Stimulated activated CD8-positive, alpha-beta memory T cell treated with anti-CD3 and anti-CD28 coated beads, Interleukin-2, amount 100 ng/mL, for 1 hour (primary cell): ENCODE measurements at places on chromosomes 6 and 20.
A peak's percentile ranks its signal among the peaks of the same experiment; 100 is the strongest.

- no peak for DNase-seq
Measured at GRCh38 chr6:17894905-17895304, 92.5 kb downstream of the KIF13A start.

DNA sequence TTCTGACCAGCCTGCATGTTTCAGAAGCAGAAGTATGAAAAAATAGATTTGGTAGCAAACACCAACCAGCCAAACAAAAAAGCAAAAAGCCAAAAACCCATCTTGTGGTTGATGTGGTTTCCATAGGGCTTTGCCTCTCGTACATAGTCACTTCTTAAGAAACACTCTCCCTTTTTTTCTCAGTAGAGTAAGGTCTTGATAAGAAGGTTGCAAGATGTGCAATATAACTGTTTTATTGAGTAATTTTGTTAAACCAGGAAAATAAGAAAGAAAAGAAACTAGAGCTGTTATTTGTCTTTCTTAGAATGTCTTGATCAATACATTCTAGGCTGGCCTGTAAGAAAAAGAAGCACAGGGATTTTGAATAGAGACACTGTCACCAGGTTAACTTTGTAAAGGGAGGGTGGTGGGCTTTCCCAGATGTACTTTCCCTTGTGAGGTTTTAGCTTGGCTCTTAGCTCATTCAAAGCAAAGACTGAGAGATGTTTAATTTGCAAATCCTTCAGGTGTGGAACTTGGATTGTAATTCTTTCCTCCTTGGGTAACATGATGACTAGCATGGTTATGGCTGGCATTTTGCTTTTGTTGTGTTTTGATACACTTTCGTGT lies 49.7 kb downstream of the AKAP12 start:
- DNase-seq = no peak

GRCh38 chr6:141878686-141879085 lies 254.0 kb upstream of the GJE1 start:
- no peak for DNase-seq

GRCh38 chr6:163950159-163950558 lies 535.6 kb downstream of the QKI start:
- DNase-seq = no peak

- DNase-seq = peak; percentile 22
Measured at GRCh38 chr6:12012558-12013306, 620 bp downstream of the HIVEP1 start.

GRCh38 chr6:149500096-149500495 lies 15.3 kb upstream of the ZC3H12D start:
- DNase-seq = no peak

GRCh38 chr6:92184933-92185332 lies 1234.4 kb downstream of the EPHA7 start:
- DNase-seq = no peak

- DNase-seq = no peak
Measured at GRCh38 chr6:70763754-70764510, 96.2 kb downstream of the SMAP1 start.

GRCh38 chr6:123829302-123829953 lies 25.8 kb downstream of the NKAIN2 start:
- DNase-seq = no peak

- DNase-seq = no peak
Measured at GRCh38 chr6:46684771-46685170, 2.9 kb upstream of the TDRD6 start.

- DNase-seq = no peak
Measured at GRCh38 chr20:43798291-43799149, 71.7 kb upstream of the GTSF1L start.

DNA sequence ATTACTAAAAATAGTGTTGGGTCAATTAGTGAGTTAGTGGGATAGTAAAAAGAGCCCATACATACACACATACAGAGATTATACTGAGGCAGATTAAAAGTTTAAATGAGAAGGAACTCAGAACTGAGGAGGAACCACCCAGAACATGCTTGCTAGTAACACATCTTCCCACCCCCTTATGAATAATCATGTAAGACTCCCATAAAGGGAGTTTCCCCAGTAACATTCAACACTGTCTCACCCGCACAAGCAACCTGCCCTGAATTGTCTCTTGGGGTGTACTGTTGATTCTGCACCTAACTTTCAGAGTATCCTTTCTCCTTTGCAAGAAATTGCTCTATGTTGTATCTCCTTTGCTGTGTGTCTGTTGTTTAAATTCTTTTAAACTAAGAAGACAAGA lies 11.1 kb upstream of the HLA-DQB2 start:
- DNase-seq = no peak

DNA sequence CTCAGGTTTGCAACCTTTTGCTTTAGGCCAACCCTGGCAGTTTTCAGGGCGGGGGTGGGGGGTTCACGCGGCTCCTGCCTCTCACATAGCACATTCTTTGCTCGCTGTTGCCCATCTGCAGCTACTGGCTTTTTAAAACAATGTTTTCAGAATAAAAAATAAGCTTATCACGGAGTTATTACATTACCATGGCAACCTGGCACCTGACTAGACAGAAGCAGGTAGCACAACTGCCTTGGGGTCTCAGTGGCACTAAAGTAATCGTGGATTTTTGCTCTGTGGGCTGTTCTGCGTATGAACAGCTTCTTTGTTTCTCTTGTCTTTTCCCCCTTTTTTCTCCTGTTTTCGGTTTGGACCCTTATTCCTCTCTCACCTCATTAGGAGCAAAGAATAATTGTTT lies 9.1 kb upstream of the MANBAL start:
- DNase-seq = no peak

DNA sequence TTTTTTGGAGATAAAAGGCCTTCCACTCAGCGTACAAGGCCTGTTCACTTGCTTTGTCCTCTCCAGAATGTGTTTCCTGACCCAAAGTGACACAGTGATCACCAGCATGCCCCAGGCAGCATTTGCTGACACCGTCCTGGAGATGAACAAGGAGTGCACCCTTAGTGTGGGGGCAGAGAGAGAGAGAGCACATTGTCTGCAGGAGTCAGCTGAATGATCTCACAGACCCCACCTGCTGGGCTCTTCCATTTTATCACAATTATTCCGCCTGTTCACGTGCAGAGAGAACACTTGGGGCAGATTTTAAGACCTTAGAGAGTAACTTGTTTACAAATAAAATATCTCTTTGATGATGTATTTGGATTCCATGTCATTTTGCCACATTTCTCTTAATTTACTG lies 22.4 kb upstream of the MAS1L start:
- DNase-seq = no peak

GRCh38 chr20:10115021-10115420 lies 80.2 kb downstream of the ANKEF1 start:
- no peak for DNase-seq

DNA sequence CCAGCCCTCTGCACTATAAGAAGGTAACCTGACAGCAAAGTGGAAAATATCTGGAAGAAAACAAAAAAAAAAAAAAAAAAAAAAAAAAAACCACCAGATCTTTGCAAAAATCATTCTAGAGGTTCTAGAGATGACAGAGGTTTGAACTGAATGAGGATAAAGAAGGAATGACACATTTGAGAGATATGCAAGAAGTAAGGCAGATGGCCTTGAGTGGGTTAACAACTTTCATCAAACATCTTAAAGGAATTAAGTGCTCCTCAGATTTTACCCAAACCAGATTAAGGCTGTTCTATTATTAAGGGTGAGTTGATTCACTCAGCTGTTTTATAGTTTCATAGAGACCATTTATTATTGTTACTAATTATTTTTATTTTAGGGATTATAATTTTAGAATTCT lies 62.0 kb downstream of the RSPO3 start:
- DNase-seq = no peak

DNA sequence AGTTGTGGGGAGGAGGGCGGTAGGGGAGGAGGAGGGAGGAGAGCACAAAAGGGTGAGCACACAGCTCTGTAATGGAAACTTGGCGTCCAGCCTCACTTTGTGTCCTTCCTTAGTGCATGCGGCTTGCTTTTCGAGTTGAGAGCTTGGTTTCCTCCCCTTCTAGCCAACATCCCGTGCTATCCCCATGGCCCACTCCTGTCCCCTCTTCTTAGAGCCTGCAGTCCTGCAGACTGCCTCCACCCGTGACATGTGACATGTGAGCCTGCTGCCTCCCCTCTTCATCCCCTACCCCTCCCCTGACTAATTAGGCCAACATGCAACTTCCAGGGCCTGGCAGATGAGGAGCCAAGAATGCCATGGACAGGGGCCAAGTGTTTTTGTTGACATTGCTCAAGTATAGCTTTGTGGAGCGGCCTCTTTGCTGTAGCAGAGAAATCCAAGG lies 63.2 kb downstream of the SLC24A3 start:
- DNase-seq = no peak

DNA sequence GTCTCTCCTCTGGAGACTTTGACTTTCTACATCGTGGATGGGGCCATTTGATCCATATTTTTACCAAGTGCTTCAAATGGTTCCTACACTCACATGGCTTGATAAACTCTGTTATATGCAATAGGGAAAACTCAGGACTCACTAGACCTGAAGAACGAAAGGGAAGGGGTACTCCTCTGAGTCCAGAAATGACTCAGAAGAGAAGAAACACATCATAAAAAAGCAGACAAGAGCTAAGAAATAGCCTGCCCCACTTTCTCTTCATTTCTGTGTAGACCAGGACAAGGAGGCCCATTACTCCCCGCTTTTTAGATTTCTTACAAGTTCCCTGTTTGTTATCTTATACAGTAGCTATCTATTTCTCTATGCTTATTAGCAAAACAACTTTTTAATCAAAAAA lies 369.8 kb upstream of the ARID1B start:
- DNase-seq = no peak

DNA sequence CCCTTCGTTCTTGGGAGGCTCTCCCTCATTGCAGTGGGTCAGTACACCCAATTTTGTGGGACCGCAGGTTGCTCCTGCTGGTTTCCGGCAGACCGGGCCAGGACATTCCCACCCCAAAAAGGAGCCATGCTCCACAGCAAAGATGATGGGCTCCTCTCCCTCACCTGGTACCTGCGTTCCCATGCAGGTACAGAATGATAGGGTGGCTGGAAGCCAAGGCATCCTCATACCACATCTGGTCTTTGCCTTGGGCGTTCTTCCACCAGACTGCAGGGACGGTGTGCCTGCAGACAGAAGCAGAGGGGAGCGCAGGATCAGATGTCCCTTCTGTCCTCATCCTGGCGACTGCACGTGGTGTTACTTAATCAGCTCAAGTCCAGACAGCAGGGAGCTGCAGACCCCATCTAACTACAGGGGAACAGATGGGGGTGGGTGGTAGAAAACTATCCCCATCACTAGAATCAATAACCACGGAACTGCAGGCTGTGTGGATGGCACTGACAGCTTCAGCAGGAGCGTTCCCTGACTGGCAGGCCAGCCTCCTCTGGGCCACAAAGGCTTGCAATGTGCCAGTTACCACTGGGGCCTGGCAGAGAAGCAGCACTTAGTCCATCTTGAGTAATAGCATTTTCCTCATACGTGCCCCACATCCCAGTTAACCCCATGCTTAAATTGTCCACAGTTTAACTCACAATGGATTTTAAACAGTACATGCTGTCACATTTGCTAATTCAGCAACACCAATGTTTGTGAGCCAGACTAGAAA lies 70.4 kb downstream of the ABHD12 start:
- DNase-seq = no peak

GRCh38 chr6:45377043-45377553 lies 636 bp downstream of the SUPT3H start:
- no peak for DNase-seq

DNA sequence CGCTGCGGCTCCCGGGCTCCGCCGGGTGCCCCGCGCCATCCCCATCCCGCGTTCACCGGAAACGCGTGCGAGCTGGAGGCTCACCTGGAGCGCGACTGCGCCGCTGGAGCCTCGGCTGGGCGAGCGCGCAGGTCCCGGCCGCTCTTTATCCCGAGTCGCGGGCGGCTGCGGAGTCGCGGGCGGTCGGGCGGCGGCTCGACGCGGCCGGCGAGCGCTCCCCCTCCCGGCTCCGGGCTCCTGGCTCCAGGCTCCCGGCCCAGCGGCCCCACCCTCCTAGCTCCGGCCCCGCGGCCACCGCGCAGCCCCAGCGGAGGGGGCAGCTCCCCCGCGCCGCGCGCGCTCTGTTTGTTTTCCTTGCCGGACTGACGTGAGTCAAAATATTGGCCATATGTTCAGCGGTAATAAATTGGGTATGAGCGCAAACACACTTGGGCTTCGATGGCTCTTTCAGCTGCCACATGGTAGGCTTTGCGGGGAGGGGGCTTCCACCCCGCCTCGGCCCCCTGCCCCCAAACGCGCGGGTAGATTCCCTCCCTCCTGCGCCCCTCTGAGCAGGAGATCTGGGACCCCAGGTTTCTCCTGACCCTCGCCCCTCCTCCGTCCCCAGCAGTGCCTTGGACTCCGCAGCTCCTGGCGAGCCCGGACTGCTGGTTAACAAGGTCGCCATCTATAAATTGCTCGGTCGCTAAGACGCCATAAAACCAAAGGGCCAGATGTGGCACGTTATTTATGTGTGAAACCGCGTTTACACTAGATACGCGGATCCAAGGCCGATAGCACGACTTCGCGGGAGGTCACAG lies 8.8 kb upstream of the NKX2-2 start:
- DNase-seq = no peak

DNA sequence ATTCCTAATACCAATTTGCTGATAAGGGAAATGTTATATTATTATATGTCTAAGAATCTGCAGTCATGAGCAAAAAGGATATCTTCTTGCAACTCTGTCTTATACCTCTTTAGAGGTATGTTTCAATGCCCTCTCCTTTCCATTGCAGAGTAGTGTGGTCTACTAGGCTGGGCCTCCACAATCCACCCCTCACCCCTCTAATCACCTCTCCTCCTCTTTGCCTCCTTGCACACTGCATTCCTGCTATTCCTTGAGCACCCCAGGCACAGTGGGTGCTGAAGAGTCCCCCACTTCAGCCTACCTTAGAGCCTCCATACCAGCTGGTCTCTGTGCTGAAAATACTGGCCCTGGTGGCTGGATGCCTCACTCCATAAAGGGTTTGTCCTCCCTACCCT lies 26.9 kb downstream of the ARMC2 start:
- DNase-seq = no peak

DNA sequence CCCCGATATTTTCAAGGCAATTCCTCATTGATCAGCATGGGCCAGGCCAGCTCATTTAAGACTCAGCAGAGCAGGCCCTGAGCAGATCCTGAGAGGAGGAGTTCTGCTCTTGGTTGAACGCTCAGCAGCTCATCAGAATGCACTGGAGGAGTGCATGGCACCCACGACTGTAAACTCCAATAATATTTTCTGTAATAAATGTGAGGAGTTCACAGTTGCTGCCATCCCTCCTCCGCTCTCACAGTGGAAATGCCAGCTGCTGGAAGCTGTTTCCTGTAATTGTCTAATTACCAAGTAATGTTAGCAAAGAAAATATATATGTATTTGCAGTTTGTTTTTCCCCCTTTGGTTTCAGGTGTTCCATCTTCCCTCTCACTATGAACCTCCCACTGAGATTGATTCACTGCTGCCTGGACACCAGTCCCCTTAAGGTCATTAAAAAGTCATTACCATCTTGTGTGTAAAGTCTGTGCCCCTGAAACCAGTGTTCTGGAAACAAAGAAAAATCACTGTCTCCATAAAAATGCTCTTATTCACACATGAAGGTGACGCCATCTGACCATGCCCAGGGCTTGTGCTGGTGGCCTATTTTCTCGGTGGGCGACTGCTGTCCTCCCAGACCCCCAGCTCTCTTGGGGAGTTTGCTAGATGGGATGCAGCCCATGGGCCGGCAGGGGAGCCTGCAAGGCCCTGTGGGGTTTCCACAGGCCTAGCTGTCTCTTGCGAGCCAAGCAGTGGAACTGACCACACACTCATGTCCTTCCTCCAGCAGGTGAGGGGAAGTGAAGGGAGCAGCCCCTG lies 374.2 kb downstream of the ZFAND3 start:
- no peak for DNase-seq
